H7 (cell line): ENCODE measurements at places on chromosomes 6 and 20. TPM values are rescaled to one million over a fixed set of nuclear protein-coding genes. Genes with fewer than 3 reads are reported as not detected.

The ANKRD6 gene
- total RNA-seq, result 6.2 and 10.5 TPM in 2 replicates

The CST7 gene
- not detected in 2 replicates for total RNA-seq

The EDN3 gene
- total RNA-seq, result not detected in 2 replicates

The BPIFB1 gene
- total RNA-seq, result not detected in 2 replicates

The PEX7 gene
- 11.8 and 14.0 TPM in 2 replicates for total RNA-seq

The MAP7 gene
- total RNA-seq, result 7.8 and 12.2 TPM in 2 replicates

The GNL1 gene
- total RNA-seq, result 59.0 and 78.4 TPM in 2 replicates

The CALHM4 gene
- total RNA-seq, result not detected in 2 replicates

- no peak for DNase-seq
These were observed 2.9 kb downstream of the FILIP1 start for GRCh38 chr6:75490706-75491105.

GRCh38 chr20:50254466-50255079 lies 63.9 kb downstream of the CEBPB start:
- no peak for DNase-seq

- no peak for DNase-seq
These were observed 512.5 kb downstream of the BCKDHB start for GRCh38 chr6:80618953-80619352.

- peak; percentile 64 for DNase-seq
These were observed 175.2 kb downstream of the ZMYND8 start for GRCh38 chr20:47181056-47181862.

DNA sequence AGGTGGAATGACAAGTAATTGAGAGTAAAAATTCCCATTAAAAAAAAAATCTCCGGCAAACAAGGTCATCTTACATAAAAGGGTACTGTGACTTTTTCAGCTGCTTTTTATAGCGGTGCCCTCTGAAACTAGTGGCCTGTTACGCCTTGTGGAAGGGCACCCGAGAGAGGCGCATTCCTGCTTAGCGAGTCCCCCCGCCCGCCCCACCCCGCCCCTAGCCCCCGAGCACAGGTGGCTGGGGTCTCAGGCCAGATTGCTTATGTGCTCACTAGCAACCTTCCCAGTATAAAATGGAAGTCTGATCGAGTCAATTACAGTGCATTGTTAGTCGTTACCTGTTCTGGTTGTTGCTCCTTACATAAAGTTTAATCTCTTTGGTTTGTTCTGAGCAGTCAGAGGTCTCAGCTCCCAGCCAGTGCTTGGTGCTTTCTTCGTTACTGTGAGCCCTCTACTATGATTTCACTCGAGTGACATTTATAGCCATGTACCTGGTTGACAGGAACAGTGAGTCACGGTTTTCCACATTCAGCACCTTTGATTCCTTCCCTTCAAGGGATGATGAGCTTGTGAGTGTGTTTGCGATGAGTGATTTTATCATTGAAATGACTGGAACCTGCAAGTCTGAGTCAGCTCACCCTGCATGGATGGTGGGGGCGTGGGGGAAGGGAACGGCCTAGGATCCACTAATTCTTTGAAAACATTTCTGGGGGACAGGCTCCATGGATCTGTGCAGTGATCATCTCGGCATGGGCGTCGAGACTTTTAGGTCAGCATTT lies 47.6 kb downstream of the ZDHHC14 start:
- DNase-seq, result peak; percentile 73

DNA sequence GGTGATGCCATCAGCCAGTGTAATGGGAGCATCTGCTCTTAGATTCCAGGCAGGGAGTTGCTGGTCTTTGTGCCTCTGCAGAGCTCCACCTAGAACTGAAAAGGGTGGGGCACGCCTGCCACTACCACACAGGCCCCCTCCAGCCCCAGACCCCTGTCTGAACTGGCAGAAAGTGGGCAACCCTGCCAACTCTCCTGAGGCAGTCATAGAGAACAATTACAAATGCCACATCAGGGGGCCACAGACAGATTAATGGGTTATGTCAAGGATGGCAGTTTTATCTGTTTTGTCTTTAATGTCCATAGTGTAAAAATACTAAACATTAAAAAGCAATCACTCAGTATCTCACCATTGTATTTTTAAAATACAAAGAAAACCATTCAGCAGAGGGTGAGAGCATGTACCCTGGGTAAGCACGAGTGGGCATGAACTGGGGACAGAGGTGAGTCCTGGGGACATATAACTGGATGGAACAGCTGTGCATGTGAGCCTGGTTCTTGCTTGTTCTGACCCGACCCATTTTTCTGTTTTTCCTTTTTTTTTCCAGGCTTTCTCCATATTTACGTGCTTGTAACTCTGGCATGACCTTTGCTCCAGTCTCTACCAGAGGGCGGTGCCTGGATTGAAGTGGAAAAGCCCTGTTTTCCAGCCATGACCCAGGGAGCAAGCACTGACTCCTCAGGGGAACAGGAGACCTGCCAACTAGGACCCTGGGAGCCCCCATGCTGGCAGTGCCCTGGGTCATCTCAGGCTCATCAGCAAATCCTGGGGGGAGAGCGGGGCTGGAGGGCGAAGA lies 8.2 kb downstream of the TRAF3IP2 start:
- no peak for DNase-seq

- peak; percentile 80 for DNase-seq
These were observed 148.7 kb upstream of the PHACTR3 start for GRCh38 chr20:59455402-59456341.

DNA sequence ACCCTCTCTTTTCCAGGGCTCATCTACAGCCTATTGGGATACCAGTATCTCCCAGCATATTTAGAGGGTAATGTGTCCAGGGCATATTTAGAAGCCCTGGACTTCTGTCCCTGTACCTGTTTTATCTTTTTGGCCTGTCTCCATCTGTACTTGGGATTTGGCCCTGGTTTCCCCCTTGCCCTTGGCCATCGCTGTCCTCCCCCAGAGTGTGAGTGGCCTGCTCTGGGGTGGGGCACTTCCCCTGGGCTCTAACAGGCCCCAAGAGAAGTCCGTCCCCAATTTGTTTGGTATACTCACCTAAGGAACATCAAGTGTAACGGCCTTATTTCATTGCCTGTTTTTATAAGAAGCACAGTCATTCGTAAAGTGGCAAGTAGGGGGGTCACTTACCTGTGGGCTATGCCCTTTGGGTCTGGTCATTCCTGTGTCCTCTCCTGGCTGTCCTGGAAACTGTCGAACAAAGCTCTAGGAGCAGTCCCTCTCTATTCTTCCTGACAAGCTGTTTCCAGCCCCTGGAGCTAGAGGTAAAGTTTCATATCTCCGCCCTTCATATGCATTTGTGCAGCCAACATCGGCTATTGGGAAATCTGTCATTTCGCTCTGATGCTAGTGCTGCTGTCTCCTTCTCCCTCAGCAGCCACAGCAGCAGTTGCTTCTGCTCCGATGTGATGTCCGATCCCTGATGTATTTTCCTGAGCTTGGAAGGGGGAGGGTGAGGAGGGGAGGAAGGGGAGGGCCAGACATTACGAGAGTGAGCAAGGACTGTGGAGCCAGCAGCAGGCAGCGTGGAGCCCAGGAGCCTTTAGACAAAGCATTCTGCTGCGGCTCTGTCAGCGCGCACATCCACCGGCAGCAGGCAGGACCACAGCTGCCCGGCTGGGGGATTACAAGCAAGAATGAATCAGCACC lies 83.4 kb downstream of the TCP11 start:
- DNase-seq, result no peak

- DNase-seq, result peak; percentile 90
These were observed 26.0 kb upstream of the CCDC167 start for GRCh38 chr6:37525460-37526357.

- no peak for DNase-seq
These were observed 33.5 kb downstream of the EDN3 start for GRCh38 chr20:59333951-59334350.

- DNase-seq, result no peak
These were observed 246.5 kb downstream of the RIMS1 start for GRCh38 chr6:72132851-72133250.

DNA sequence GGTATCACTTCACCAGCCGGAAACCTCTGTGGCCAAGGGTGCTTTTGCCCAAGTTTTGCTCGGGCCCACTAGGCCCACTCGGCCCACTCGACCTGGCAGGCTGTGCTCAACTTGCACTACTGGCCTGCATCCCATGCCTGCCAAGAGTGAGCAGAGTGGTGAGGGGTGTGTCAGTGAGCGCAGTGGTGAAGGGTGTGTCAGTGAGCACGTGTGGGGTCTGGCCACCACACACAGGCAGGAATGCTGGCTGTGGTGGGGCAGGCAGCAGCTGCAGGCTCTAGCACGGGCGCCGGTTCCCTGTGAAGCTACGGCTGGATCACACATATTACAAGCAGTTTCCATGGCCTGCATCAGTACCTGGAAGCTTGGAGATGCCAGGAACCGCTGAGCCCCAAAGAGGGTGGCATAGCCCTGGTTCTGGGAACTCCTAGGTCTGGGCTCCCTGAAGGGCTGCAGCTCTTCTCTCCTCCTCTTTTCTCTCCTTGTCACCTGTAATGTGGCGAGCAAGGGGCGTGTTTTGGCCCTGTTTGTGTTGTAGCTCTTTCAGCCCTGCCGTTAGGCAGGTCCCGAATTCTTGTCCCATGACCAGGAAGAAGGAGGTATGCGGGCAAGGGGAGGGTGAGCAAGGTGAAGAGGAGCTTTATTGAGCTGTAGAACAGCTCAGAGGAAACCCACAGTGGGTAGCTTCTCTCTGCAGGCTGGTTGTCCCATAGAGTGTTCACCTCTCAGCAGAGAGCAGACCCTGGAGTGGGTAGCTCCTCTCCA lies 51.0 kb upstream of the CLDN20 start:
- no peak for DNase-seq

DNA sequence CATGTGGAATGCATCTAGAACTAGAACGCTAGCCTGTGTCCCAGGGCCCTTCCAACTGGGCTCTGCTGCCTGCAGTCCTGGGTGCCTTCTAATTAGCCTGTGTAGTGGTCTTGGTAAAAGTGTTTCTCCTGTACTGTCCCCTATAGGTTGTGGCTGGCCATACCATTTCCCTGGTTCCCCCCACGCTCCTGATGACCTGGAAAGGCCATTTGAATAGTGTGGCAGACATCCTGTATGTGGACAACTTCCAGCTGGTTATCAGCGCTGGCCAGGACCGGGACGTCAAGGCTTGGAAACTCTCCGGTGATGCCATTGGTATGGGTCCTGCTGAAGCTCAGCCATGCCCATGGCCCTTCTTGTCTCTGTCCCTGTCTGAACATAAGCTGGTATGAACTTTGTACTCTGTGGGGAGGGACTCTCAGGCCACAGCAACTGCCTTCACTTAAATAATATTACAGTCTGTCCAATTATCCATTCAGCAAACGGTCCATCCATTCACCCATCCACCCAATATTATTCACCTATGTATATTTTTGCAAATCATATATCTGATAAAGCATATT lies 60.7 kb downstream of the SUN5 start:
- no peak for DNase-seq

GRCh38 chr6:132404736-132405135 lies 3.5 kb upstream of the MOXD1 start:
- no peak for DNase-seq
